MCF 10A (cell line): ENCODE measurements at places on chromosomes 7 and 10.
A peak's percentile ranks its signal among the peaks of the same experiment; 100 is the strongest.

- DNase-seq, result no peak
Measured at GRCh38 chr10:92688573-92688926, 1.2 kb upstream of the HHEX start.

GRCh38 chr10:43151371-43151770 lies 13.1 kb downstream of the CSGALNACT2 start:
- DNase-seq, result no peak

GRCh38 chr10:112246-112645 lies 23.0 kb upstream of the ZMYND11 start:
- peak; percentile 1 for DNase-seq

- DNase-seq, result no peak
Measured at GRCh38 chr7:149188637-149189259, 6.6 kb upstream of the ZNF282 start.

DNA sequence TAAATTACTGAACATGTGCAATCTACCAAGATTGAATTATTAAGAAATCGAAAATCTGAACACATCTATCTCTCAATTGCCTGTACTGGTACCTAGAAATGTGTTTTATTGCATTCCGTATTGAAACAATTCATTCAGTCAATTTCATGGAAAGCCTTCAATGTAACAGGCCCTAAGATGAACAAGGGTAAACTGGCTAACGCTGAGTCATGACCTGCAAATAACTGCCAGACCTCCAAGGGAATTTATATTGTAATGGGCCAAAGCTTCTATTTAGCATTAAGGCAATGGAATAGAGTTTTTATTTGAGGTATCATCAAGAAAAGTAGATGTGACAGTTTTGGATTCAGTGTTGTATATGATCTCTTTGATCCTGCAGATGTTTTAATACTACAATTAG lies 49.9 kb upstream of the CD36 start:
- no peak for DNase-seq

- DNase-seq, result peak; percentile 77
Measured at GRCh38 chr10:65571011-65571570, 1354.7 kb upstream of the LRRTM3 start.

DNA sequence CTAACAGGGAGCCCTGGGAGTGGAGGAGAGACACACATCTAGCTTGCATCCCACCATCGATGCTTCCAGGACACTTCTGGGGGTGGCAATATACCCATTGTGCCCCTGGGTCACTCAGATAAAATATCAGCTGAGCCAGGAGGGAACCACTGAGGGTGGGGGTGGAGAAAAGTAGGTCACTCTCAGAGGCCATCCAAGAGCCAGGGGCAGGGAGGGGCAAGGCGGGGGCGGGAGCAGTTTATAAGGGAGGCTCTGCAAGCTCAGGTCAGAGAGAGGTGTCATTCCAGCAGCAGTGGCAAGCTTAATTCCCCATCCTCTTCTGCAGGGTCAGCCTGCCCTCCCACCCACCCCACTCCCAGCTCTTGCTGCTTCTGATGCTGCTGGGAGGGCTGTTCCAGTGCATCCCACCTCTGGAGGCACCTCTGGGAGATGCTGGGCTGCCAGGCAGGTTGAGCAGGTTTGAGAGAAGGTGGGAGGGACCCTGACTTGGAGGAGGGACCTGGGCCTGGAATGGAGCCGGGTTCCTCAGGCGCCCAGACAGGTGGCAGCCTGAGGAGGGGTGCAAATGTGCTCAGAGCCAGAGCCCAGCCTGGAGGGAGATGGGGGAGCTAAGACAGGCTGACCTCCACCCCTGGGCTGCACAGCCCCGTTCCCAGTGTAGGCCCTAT lies 20.1 kb upstream of the TLX1 start:
- DNase-seq, result no peak

GRCh38 chr10:120793088-120793487 lies 58.1 kb upstream of the WDR11 start:
- DNase-seq, result no peak

DNA sequence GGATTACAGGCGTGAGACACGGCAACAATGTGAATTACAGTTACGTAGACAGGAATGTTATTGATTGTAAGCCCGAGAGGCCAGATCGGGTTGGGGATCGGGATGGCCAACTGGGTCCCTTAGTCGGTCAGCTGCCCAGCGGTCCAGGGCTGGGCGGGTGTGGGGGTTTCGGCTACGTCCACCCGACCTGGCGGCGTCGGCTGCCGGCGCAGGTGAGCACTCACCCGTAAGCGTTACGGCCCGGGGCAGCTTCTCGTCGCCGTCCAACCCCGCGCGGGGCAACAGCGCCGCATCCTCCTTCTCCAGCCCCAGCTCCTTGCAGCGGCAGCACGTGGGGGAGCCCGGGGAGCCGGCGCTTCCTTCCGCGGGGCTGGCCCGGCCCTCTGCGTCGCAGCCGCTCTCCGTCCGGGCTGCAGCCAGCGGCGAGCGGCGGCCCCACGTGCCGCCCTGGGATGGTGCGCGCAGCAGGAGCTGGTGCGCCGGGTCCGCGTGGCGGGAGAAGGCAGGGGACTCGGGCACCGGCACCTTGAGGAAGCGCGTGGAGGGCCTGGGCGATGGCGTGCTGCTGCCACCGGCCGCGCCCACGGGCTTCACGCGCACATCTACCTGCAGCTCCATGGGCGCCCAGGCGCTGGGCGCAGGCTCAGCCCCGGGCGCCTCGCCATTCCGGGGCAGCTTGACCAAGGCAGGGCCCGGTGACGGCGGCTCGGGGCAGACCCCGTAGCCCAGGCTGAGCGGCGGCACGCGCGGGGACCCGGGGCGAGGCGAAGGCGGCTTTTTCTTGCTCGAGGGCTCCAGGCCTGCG lies 609 bp downstream of the KLRG2 start:
- no peak for DNase-seq

DNA sequence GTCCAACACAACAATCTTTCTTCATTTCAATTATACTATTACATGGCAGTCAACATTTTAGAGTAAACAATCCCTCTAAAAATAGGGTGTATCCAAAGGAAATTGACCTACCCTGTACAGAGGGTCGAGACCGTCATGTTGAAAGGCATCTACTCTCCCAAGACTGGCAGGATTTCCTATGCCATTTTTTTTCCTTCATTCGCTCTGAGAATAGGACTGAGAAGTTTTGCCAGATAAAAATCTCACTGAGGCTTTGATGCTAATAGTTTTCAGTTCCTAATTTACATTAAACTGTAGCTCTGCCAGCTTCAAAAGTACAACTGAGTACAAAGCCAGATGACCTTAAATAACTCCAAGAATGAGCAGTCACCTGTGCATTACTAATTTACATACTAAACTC lies 84.5 kb upstream of the SEMA3C start:
- no peak for DNase-seq

DNA sequence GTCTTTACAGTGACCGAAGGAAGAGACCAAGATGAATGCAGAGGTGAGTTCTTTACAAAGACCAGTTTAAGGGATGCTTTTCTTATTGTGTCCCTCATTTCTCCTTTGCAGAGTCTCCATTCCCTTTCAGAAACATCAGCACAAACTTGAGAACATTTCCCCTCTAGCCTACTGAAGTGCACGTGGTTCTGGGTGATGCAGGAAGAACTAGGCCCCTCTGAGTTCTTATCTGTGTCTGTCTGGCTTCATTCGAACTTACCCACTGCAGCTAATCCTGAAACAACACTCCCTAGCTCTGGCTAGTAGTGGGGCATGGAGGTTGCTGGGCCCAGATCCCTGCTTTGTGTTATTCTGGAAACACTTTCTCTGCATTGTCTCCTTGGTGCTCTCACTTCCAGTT lies 12.6 kb downstream of the BLVRA start:
- no peak for DNase-seq

DNA sequence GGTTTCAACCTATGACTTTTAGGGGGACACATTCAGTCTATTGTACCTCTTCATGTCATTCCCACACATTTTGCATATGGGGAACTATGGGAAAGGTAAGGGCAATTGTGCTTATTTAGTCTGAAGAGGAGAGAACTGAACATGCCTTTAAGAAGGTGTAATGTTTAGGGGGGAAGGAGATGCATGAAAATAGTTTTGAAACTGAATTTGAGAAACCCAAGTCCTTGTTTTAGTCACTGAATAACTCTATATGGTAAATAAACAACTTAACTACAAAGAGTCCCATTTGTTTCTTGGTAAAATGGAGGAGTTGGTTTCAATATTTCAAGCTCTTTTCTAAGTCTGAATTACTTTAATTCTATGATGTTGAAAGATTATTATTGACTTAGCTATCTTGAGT lies 166.1 kb downstream of the DNAJB9 start:
- DNase-seq, result no peak

GRCh38 chr10:16795410-16796073 lies 21.7 kb downstream of the RSU1 start:
- no peak for DNase-seq

GRCh38 chr10:515674-516073 lies 173.8 kb downstream of the DIP2C start:
- no peak for DNase-seq

- DNase-seq, result no peak
Measured at GRCh38 chr7:56046721-56047445, 4.4 kb downstream of the PSPH start.

DNA sequence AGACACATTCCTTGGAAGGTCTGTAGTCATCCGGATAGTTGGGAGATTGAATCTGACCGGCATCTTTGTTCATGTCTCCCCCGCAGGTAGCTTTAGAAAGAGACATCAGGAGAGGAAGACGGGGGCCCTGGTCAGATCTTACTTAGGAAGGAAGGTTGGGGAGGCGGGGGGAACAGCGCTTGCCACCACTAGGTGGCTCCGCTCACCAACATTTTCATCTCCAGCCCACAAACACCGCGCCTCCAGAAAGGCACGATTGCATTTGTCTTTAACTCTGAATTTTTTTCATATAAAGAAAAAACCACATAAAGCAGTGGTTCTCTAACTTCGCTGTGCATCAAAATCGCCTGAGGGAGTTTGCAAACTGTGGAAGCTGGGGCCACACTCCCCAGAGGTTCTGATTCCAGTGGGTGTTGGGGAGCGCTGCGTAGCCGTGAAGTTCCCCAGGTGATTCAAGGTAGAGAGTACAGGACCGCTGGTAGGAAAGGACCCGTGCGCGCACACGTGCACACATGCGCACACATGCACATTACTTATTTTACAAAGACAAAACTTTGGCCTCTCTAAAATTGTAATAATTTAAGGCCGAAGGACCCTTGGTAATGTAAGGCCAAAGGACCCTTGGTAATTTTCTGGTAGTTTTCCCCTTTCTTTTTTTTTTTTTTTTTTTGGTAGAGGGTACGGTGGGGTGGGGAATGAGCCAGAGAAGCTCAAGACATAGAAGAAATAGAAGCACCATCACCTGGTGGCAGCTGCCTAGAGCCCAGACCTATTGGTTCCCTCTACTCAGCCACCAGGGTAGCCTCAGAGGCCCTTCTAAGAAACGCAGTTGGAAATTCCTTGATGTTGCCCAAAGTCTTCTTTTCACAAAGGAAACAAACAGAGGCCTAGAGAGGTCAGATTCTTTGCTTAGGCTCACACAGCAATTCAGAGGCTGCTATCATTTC lies 37.4 kb upstream of the OPALIN start:
- peak; percentile 65 for DNase-seq

DNA sequence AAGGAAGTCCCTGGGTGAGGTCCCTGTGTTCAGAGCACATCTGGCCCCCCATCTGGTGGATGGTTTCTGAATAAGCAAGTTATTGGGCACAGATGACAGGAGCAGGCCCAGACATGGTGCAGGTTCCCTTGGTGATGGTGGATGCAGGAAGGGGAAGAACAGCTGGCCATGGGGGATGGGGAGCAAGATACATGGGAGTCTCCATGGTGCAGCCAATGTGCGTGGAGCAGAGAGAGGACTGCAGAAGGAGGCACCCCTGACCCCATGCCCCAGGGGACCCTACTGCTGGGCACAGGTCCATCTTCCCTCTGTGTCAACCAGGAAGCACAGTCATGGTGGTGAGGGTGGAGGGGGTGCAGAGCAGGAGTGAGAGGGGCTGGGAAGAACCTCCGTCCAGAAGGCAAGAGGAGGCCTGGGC lies 43.8 kb upstream of the RABGEF1 start:
- peak; percentile 8 for DNase-seq

DNA sequence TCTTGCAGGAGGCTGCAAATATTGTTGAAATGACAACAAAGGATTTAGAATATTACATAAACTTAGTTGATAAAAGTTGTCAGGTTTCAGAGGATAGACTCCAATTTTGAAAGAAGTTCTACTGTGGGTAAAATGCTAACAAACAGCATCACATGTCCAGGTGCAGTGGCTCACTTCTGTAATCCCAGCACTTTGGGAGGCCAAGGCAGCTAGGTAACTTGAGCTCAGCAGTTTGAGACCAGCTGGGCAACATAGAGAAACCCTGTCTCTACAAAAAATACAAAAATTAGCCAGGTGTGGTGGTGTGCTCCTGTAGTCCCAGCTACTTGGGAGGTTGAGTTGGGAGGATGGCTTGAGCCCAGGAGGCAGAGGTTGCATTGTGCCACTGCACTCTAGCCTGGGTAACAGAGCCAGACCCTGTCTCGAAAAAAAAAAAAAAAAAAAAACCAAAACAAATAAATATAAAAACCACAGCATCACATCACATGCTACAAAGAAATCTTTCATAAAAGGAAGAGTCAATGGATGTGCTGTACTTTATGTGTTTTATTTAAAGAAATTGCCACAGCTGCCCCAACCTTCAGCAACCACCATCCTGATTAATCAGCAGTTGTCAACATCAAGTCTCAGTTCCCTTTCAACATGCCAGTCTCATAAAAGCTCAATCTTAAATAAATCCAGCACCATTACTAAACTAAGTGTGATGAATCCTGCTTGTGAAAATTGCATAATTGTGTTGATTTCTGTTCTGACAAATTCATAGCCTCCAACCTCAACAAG lies 83.2 kb upstream of the MBL2 start:
- DNase-seq, result peak; percentile 3

DNA sequence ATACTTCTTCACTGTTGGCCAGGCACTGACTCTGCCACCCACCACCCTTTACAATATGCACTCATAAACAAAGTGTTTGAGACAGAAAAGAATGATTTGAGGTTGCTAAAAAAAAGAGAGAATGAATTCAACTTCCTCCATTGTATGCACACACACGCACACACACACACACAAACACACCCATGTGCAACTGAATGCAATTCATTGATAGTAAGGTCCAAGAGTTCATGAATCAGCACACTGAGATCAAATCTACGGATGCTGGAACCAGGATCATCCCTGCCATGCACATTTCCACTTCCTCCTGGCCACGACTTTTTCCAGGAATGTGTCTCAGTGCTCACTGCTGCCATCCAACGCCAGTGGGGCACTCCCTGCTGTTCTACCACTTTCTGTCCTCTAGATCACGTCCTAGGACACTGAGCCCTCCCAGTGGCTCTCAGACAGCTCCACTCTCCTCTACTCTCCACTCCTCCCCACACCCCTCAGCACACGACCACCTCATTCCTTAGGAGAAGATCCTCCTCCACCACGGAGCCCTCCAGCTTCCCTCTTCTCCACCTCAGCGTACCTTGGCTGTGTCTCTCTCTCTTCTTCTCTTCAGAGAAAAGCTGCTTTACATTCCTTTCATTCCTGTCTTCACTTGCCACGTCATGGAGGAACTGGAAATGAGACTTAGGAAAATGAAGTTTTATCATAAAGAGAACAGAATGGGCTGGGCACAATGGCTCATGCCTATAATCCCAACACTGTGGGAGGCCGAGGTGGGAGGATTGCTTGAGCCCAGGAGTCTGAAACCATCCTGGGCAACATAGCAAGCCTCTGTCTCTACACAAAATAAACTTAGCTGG lies 12.0 kb upstream of the TMEM213 start:
- peak; percentile 40 for DNase-seq
